ENCODE measurements at places on chromosomes 7 and 10.

GRCh38 chr7:131826960-131827359, 270.5 kb upstream of the PODXL start:
- no peak for DNase-seq

DNA sequence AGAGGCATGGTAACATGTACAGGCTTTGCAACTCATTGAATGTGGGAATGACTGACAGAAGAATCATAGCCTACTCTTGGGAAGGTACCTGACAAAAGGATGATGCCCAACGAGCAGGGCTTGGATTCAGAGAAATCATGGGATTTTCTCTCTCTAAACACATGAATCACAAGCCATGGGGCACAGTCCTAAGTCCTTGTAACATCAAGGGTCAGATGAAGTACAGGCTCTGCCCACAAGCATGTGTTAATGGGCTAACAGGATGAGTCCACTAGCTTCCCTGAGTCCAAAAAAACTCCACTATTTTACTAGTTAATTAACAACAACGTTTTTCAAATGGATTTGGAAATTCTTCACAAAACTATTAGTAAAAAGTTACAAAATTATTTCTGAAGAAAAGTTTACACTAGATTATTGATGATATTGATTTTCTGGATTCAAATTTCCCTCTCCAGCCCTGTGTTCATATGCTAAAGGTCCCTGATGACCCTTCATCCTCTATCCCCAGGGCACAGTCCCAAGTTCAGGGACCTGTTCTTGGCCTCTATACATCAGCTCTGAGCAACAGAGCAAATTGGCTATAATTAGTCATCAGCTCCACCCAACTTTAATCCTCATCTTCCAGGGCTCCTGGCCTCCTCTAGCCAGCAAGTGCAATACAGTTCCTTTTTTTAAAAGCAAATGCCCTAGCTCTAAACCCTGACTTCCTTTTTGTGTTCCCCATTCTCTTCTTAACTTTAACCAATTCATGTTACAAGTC, 99.8 kb downstream of the GSAP start:
- no peak for DNase-seq

DNA sequence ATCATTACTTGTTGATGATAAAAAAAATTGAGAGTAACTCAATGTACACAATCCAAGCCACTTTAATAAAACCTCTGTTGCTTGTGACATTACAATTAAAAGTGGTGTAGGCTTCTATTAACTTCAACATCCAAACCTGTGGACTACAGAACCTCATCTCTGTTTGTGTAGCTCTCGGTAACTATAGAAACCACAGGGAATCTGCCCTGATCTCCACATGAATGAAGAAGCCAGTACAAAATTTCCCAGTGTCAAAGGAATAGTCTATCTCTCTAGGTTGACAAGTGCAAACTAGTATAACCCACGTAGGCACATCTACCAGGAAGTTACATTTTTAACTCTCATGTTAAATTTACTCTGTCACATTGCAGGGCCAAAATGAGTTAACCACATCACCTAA, 204.3 kb downstream of the CHCHD3 start:
- no peak for DNase-seq

DNA sequence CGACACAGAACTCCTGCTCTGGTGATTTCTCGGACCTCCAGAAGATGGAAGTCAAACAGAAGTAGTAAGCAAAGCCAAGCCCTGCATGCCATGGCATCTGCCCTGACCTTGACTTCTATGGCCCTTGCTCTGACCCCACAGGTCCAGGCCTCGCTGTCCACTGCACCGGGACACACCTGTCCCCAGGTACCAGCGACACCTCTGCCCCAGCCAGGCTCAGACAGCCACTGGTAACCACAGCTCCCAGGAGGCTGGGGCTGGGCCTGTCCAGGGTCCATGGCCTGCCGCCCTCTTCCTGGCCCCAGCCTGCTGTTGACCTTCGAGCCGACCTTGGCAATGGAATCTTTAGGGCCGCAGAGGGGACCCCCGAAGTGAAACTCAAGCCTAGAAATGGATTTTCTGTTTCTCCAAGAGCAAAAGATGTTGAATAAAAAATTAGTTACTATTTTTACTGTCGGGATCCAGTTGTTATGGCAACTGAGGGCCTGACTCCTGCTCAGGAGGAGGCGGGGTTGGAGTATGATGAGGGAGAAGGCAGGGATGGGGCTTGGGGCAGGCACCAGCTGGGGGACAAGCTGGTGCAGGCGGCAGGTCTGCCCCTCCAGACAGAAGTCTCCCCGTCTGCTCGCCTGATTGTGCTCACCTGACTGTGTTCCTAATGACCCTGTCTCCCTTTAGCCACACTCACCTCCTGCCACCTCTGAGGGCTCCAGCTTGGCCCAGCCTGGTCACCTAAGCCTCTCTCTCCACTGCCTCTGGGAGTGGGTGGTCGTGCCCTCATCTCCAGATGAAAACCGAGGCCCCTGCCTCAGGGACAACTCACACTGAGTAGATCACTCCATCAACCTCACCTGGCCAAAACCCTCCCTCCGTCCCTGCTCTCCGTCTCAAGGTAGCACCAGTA, 4.1 kb upstream of the MMD2 start:
- DNase-seq: no peak

GRCh38 chr10:98251399-98251798, 16.6 kb downstream of the LOXL4 start:
- DNase-seq: peak; percentile 68

DNA sequence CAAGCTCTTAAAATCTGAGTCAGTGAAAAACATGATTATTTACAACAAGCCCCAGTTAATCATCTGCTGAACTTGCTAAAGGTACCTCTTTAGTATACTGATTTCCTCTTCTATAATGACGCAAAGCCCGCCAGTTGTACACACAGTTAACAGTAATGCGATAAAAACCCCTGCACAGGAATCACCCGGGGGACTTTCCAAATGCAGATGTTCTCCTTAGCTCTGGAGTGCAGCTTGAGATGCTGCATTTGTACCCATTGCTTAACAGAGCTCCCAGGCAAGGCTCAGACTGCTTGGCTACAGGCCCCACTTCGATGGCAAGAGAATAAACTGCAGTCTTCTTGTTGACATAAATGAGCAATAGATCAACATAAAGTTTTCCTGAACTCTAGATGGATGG, 279.6 kb upstream of the HGF start:
- DNase-seq: no peak

DNA sequence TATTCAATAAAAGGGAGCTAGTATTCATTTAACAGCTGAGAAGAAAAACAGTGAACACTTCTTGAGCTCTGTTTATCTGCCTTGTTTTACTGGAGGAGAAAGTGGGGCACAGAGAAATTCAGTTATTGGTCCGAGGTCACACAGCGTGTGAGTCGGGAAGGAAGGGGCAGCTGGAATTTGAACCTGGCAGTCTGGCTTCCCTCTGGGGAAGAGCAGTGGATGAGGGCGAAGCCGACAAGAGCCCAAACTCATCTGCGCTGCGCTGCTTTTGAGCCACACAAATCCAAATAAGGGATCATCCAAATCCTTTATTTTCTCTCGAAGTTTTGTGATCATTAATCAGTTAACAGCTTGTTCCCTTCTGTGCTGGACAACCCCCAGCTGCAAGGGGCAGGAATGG, 23.7 kb upstream of the PFKFB3 start:
- DNase-seq: no peak

- DNase-seq: no peak
Measured at GRCh38 chr10:96655461-96656197, 64.7 kb downstream of the PIK3AP1 start.

- no peak for DNase-seq
Measured at GRCh38 chr10:129440247-129440646, 26.8 kb upstream of the MGMT start.

GRCh38 chr10:118986815-118987790, 42.4 kb upstream of the NANOS1 start:
- no peak for DNase-seq

- no peak for DNase-seq
Measured at GRCh38 chr7:21134631-21135030, 293.3 kb upstream of the SP4 start.

DNA sequence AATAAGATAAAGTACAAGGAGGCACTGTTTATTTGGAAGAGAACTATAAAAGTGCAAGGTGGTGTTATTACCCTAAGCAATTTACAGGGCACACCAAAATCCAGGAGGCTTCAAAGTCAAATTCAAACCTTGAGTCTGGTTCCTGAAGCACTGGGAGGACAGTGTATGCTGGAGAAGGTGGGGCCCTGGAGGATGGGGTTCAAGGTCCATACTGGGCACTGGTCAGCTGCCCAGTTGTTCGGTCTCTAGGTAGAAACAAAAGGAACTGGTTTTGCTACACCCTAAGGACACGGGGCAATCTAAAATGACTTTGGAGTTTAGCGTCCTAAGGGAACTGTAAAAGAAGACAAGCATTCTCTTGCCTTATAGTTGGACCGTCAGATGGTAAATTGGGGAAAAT, 78.4 kb upstream of the ELMO1 start:
- no peak for DNase-seq

GRCh38 chr10:128877141-128877540, 589.9 kb upstream of the MGMT start:
- DNase-seq: peak; percentile 69

DNA sequence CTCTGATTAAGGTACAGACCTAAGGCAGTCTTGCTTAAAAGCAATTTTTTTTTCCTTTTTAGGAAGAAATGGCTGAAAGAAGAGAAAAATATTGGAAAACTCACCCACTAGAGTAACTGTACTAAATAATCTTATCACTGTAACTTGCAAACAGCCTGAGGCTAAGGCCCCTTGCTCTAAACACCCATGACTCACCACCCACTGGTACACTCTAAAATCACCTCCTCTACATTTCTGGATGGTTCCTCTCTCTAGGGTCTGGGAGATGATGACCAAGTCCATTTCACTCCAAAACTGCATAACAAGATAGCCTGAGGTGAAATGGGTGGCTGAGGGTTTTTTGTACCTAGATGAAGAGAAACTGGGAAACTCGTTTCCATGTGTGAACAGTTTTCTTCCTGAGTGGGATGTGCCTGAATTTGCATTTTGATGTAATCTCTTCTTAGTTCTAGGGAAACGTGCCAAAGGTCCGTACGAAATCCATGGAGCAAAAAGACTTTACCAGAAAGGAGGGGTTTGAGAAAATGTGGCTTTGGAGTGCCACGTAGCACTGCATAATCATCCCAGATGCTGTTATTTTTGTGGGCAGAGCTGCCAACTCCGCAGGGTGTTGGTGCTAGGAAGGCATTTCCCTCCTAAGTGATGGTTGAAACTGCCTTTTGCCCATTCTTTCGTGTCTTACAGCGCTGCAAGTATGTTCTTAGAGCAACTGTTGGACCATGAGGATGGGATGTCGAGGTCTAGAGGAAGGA, 113.5 kb upstream of the C10orf90 start:
- no peak for DNase-seq

- no peak for DNase-seq
Measured at GRCh38 chr7:88208521-88208920, 11.3 kb downstream of the SRI start.

DNA sequence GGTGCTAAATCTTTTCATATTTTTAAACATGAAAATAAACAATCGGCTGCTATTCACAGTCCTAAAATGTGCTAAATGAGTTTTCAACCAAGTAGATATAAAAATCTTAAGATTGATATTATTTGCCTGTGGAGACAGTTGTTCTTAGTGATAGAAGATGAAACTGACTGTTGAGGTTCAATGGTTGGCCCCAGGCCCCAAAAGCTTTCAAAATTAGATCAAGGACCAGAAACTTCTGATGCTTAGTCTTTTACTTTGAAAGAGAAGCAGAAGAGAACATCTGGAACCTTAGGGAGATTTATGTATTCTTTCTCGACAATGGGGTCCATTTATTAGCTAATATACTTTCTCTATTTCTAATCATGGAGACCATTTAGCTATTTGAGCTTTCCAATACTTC, 155.8 kb downstream of the REEP3 start:
- DNase-seq: no peak

DNA sequence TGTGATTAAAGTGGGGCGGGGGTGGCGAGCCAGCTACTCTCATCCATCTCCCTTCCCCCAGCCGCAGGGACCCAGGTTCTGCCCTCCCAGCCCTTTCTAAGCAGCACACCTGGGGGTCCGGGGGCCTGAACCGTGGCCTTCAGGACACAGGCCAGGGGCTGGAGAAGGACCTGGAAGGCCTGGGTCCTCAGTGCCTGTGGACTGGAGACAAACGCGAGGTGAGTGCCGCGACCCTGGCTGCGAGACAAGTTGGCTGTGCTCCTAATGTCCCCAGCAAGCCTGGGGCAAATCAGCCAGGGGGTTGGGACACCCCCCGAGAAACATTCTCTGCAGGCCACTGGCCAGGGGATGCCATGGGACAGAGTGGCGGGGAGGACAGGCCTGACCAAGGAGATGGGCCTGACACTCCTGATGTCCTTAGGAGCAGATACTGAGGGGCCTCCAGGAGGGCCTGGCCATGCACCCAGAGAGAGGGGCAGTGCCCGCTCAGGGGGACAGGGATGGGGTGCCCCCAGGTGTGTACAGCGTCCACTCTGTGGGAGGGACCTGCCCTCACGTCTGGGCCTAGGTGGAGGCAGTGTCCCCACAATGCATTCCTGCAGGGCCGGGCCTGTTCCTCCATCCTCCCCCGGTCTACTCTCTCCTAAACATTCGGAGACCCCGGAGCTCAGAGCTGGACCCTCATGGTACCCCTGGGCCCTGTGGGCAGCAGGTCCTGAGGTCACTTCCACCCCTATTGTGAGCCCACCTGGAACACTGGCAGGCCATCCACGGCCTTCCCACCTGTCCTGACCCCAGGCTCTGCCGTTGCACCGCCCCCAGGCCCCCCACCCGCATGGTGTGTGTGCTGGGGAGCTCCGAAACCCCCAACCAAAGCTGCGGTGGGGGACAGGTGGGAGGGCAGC, 13.1 kb downstream of the BRAT1 start:
- no peak for DNase-seq

- DNase-seq: no peak
Measured at GRCh38 chr7:117021986-117022385, 68.7 kb downstream of the ST7 start.

- DNase-seq: no peak
Measured at GRCh38 chr7:13198727-13199126, 511.3 kb downstream of the ARL4A start.

DNA sequence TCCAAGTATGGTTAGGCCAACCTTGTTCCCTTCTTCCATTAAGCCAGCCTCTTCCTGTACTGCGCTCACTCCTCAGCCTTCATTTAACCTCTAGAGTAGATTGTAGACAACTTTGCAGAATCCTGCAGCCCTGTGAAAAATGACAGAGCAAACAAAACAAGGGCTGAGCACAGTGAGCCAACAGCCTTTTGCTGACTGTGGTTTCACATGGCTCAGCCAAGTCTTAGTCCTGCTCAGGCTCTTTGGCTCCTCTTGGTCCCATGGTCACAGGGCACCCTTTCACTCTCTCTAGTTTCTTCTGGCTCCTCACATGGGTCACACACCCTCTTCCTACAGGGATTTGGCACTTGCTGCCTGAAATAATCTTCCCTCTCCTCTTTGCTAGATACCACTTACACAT, 900.3 kb downstream of the CCSER2 start:
- no peak for DNase-seq

GRCh38 chr10:33655921-33656320, 321.5 kb upstream of the NRP1 start:
- DNase-seq: no peak
